Fibroblast of skin of left biceps (primary cell): ENCODE measurements at places on chromosomes 12 and 14.

DNA sequence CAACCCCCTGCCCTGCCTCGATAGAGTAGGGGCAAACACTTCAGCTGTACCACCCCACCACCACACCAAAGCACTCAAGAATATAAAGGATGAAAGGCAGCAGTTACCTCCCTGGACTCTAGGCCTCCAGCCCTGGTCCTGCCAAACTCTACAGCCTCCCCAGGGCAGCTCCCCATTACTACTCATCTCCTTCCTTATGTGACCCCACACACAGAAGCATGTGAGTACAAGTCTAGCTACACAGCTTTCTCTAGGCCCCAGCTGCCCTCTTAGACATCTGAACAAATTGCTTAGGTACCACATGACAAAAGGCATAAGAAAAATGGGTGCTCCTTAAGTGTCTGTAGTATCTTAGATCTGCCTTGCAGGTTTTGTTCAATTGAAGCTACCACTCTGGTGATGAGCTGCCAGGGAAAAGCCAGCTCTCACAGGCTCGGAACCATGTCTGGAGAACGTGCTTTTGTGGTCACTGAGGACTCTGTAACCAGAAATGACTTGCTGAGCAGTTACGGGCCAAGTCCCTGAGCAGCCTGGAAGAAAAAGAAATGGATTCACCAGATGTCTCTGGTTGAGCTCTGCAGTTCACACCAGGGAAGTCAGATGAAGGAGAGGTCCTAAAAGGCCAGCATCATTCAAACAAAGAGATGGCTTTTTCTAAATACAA lies 32.8 kb downstream of the FMNL3 start:
- no peak for DNase-seq

DNA sequence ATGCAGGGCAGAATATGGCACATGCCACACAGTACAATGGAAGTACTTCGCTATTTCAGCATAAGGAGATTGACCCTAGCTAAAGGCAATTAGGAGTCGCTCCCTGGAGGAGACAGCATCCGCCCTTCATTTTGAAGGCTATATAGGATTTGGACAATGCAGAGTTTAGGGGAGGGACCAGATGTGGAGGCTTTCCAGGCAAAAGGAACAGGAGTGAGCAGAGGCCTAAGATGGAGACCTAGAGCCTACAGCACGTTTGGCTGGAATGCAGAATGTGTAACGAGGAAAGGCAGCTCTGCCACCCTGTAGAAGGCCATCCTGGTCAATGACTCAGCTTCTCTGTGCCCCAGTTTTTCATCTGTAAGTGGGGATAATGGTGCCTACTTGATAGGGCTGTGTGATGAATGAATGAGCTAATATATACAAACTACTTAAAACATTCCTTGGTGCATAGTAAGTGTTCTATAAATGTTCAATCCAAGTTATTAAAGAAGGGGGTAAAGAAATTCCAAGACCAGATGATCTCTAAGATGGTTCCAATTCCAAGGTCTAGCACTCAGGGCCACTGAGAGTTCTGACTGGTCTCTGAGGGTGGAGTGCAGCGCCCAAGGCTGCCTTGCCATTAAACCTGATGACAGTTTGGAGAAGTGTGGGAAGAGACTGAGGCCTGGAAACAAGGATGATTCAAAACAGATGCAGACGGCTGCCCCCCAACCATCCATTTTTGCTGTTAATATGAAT lies 54.3 kb upstream of the FRMD6 start:
- DNase-seq, result peak; percentile 97

DNA sequence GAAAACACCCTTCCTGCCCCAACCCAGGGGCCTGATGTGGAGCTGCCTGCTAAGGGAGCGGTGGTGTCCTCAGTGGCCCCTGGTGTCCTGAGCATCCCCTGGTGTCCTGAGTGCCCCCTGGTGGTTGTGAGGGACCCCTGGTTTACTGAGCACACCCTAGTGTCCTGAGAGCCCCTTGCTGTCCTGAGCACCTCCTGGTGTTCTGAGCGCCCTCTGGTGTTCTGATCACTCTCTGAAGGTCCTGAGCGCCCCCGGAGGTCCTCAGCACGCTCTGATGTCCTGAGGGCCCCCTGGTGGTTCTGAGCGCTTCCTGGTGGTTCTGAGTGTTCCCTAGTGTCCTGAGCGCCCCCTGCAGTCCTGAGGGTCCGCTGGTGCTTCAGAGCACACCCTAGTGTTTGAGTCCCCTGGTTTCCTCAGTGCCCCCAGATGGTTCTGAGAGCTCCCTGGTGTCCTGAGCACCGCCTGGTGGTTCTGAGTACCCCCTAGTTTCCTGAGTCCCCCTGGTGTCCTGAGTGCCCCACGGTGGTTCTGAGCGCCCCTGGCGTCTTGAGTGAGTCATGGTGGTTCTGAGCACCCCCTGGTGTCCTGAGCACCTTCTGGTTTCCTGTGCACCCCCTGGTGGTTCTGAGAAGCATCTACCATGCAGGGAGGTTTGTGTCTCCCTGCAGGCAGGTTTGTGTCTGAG lies 1004.2 kb downstream of the TMEM121 start:
- DNase-seq, result no peak

GRCh38 chr12:128789356-128789929 lies 34.3 kb downstream of the SLC15A4 start:
- DNase-seq, result no peak

DNA sequence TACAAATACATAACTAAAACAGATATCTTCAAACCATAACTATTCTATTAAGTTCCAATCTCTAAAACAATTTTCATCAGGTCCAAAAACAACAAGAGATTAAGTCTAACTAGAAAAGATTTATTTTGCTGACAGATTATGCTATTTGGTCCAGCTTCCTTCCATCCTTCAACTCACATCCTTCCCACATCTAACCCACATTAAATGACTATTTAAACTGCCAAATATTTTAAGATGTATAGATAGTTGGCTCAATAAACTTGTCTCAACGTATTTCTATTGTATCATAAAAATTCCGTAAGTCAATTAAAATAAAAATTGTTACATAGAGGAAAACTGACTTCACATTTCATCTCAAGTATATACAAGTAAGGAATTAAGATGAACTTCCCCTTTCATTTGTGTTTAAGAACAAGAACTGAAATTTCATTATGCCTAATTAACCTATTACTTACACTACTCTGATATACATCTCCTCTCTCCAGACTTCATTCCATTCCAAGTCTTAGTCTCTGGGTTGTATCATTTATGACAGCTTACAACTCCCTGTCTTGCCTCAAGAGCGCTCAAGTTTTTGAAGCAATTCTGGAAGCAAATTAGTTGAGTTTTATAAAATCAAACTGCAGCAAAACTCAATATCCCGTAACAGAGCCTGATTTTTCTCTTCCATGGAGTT lies 25.4 kb downstream of the PAWR start:
- no peak for DNase-seq
